ENCODE measurements at places on chromosomes 3 and 15.

DNA sequence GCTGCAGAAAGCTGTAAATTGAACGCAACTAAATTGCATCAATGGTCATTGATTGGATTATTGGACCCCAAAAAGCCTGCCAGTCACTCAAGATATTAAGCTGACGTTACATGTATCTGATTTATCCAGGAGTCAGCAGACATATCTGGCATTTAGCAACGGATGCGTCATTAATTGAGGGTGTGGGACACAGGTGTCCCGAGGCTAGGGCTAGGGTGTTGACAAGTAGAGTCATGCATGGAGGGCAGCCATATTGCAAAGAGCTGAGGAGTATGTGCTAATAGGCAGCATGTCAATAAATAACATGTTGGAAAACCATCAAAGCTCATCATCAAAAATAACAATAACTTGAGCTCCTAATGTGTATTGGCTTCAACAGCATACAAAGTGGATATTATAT lies 234.5 kb upstream of the GOLGA6L4 start:
- no peak for DNase-seq

- no peak for DNase-seq
Observed at GRCh38 chr3:144437989-144438388, 466.4 kb downstream of the DIPK2A start.

DNA sequence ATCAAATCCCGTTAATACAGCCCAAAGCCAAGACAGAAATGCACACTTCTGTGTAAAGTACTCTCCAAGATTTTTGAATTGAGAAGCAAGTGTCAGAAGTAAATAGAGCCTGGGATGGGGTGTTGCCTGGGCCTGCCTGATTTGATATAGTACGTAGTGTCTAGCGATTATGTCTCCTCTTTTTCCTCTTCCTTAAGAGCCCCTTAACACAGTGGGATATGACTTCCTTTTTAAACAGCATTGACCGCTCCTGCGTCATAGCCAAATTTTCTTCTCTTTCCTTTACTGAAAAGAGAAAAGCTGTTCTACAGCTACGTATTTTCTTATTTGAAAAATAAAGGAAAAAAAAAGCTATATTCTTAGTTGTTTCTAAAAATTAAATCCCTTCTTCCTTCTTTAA lies 97.7 kb downstream of the PLCL2 start:
- DNase-seq, result no peak

- DNase-seq, result no peak
Observed at GRCh38 chr3:21654241-21654640, 96.8 kb downstream of the ZNF385D start.

GRCh38 chr3:41960826-41961750 lies 815 bp downstream of the ULK4 start:
- DNase-seq, result peak; percentile 75

DNA sequence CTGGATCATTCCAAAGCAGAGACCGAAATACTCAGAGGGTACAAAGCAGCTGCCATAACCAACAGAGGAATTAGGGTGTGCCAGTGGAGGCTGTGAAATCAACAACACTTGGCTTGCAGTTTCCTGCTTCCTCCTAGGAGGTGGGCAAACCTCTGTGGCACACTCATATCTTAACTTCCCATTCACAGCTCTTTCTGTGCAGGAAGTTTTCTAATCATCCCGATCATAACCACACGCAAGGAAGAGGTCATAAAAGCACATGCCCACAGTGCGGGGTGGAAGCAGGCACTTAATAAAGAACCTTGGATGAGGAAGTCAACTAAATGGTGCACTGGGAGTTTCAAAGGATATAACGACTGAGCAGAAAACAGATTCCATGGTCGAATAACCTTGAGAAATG lies 5.1 kb downstream of the SCAMP2 start:
- peak; percentile 17 for DNase-seq
